Activated CD4-positive, alpha-beta T cell treated with anti-CD3 and anti-CD28 coated beads, Interleukin-2, amount 10 ng/mL, durations not matched to agents 7 days and 5 days (primary cell): ENCODE measurements at places on chromosomes 3 and 15. TPM values are rescaled to one million over a fixed set of nuclear protein-coding genes. Genes with fewer than 3 reads are reported as not detected.

The TMEM212 gene
- total RNA-seq, result not detected

The MYZAP gene
- not detected for total RNA-seq

GRCh38 chr15:53558384-53558783, 201.1 kb downstream of the WDR72 start:
- H3K4me1 ChIP-seq, result peaks cover 2% of the 10 kb centered on the region
- H3K27me3 ChIP-seq, result peaks cover 5% of the 10 kb centered on the region
- no peaks in the 10 kb centered on the region for H3K36me3 ChIP-seq

The BBS4 gene
- total RNA-seq, result 13.1 TPM

DNA sequence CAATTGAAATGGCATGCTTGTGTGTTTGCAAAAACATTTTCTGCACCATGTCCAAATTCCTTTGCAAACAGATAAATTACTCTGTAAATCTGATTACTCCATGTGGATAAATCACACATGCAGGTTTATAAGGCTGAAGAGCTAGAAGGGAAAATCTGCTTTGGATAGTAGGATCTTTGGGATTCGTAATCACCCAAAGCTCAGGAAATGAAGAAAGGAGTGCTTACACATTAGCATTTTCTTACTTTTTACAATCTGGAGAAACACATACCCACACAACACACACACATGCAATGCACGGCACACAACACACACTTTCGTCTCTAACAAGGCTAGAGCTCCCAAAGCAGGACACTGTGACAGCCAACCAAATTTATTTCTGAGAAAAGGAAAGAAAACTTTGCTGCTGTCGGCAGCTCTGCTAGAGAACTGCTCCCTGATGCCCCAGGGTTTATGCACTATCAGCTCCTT, 2.1 kb downstream of the LSAMP start:
- H3K4me1 ChIP-seq, result no peaks in the 10 kb centered on the region
- DNase-seq, result no peak
- H3K4me3 ChIP-seq, result no peak overlapping the region
- peaks cover 10% of the 10 kb centered on the region for H3K27me3 ChIP-seq

- no peak overlapping the region for H3K4me3 ChIP-seq
- DNase-seq, result no peak
- H3K27me3 ChIP-seq, result no peaks in the 10 kb centered on the region
- H3K27ac ChIP-seq, result no peak overlapping the region
- peaks cover 71% of the 10 kb centered on the region for H3K36me3 ChIP-seq
- peaks cover 6% of the 10 kb centered on the region for H3K4me1 ChIP-seq
Measured at GRCh38 chr3:100360757-100361496, 26.4 kb downstream of the NIT2 start.

DNA sequence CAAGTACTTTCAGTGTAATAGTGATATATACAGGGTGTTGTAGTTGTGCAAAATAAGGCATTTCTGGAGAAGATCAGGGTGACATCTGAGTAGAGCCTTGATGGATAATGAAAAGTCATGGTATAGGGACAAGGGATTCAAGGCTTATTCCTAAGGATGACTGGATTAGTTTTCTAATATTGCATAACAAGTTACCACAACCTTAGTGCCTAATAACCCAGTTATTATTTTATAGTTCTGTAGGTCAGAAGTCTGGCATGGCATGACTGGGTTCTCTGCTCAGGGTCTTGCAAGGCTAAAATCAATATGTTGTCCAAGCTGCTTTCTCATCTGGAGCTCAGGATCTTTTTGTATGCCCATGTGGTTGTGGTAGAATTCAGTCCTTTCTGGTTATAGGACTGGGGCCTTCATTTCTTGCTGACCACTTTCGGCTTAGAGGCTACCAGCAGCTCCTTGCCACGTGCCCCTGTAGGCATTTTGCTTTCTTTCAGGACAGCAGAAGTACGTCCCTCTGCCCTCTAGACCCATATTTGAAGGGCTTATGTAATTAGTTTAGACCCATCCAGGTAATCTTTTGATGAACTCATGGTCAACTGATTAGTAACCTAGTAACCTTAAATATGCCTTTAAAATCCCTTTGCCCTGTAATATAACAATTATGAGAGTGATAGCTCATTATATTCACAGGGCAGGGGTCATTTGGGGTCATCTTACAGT, 73.2 kb upstream of the LRRFIP2 start:
- peaks cover 41% of the 10 kb centered on the region for H3K4me1 ChIP-seq
- peaks cover 33% of the 10 kb centered on the region for H3K36me3 ChIP-seq
- H3K27ac ChIP-seq, result no peak overlapping the region
- H3K27me3 ChIP-seq, result no peaks in the 10 kb centered on the region
- H3K4me3 ChIP-seq, result no peak overlapping the region
- no peak for DNase-seq

The NOX5 gene
- total RNA-seq, result not detected

DNA sequence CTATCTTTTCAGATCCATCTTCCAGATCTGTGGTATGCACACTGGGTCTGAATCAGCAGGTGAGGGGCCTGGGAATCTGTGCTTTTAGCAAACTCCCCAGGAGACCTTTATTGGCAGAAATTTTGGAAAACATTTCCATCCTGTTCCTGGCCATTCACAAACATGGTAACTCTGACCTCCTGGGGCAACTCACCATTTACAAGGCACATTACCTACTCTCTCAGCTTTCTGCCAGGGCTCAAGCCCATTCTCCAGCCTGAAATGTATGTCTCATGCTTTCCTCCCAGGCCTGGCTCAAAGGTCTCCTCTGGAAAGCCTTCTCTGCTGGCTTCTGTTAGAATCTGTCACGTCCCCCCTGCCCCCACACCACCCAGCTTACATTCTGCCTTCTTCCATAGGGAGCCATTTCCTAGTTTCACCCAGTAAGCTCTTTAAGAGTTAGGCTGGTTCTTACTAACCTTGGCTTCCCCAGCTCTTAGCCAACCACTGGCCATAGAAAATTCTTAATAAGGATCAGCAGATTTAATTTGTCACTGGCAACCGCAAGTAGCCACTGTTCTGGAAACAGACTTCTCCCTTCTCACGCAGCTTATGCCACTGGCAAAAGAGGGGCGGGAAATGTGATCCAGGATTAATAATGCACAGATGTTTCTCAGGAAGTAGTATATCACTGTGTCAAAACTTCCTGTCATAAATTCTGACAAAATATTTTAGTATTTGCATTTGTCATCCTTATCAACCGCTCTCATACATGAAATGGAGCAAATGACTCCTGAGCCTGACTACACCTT, 55.0 kb downstream of the RORA start:
- H3K36me3 ChIP-seq, result no peaks in the 10 kb centered on the region
- DNase-seq, result no peak
- no peak overlapping the region for H3K4me3 ChIP-seq
- H3K4me1 ChIP-seq, result peaks cover 14% of the 10 kb centered on the region

GRCh38 chr15:30922480-30923311, 19.0 kb downstream of the FAN1 start:
- H3K36me3 ChIP-seq, result peaks cover 17% of the 10 kb centered on the region
- H3K4me3 ChIP-seq, result no peak overlapping the region
- no peaks in the 10 kb centered on the region for H3K27me3 ChIP-seq
- no peak for DNase-seq
- H3K4me1 ChIP-seq, result no peaks in the 10 kb centered on the region

The GSK3B gene
- total RNA-seq, result 39.5 TPM

DNA sequence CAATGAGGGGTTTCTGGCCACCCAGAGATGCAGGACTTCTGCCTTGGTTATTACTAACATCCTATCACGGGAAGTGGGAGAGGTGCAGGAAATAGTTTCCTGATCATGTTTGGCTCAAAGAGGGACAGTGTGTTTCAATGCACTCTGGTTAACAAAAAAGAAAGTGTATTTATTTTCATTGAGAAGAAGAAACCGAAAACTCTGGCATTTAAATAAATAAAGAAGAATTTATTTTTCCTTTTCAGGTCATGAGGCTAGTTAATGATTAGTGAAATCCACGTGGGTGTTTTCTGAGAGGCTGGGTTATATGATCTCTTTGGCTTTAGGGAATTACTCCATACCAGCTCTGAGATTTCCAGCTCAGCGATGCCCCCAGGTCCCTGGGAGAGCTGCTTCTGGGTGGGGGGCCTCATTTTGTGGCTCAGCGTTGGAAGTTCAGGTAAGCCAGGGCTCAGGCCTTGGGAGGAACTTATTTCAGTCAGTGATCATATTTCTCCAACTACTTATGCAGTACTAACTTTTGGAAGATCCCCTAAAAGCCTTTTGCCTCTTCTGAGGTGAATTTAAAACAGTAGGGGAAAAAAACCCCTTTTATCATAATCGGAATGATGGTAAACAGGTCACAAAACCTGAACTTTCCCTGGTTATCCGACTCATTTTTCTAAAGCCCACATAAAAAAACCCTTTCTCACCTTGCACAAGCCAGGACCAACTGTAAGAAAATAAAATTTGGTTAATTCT, at the start of gene PLA1A:
TSS of gene PLA1A (plus strand) at position 338 of the 741 bp plus-strand sequence. CDS start at position 367, 29 bp downstream.
- no peaks in the 10 kb centered on the region for H3K36me3 ChIP-seq
- H3K4me3 ChIP-seq, result no peak within 1 kb of the TSS
- no peak within 1 kb of the TSS for H3K27ac ChIP-seq
- peaks cover 19% of the 10 kb centered on the region for H3K4me1 ChIP-seq
- H3K27me3 ChIP-seq, result peaks cover 5% of the 10 kb centered on the region

The KLF15 gene
- not detected for total RNA-seq

- DNase-seq, result no peak
- no peak overlapping the region for H3K27ac ChIP-seq
- no peaks in the 10 kb centered on the region for H3K4me1 ChIP-seq
- H3K27me3 ChIP-seq, result no peaks in the 10 kb centered on the region
- no peaks in the 10 kb centered on the region for H3K36me3 ChIP-seq
- H3K4me3 ChIP-seq, result no peak overlapping the region
Measured at GRCh38 chr3:139893963-139894642, 40.9 kb upstream of the CLSTN2 start.

The ATP13A5 gene
- not detected for total RNA-seq

- no peak overlapping the region for H3K4me3 ChIP-seq
- DNase-seq, result no peak
- peaks cover 2% of the 10 kb centered on the region for H3K36me3 ChIP-seq
- peaks cover 4% of the 10 kb centered on the region for H3K27me3 ChIP-seq
Measured at GRCh38 chr3:152480282-152480953, 211.7 kb downstream of the MBNL1 start.

The NDUFAF3 gene
- 93.2 TPM for total RNA-seq

The FRMD5 gene
- not detected for total RNA-seq

The C3orf49 gene
- not detected for total RNA-seq

GRCh38 chr15:89654847-89655805, at the start of gene KIF7:
TSS of gene KIF7 (minus strand) at chr15:89655467. CDS start at chr15:89652930, 2,537 bp downstream.
- peak within 1 kb of the TSS; percentile 47 for H3K27ac ChIP-seq
- peaks cover 48% of the 10 kb centered on the region for H3K27me3 ChIP-seq
- H3K4me1 ChIP-seq, result peaks cover 14% of the 10 kb centered on the region
- peak within 1 kb of the TSS; percentile 57 for H3K4me3 ChIP-seq
- peaks cover 2% of the 10 kb centered on the region for H3K36me3 ChIP-seq
- DNase-seq, result no peak

DNA sequence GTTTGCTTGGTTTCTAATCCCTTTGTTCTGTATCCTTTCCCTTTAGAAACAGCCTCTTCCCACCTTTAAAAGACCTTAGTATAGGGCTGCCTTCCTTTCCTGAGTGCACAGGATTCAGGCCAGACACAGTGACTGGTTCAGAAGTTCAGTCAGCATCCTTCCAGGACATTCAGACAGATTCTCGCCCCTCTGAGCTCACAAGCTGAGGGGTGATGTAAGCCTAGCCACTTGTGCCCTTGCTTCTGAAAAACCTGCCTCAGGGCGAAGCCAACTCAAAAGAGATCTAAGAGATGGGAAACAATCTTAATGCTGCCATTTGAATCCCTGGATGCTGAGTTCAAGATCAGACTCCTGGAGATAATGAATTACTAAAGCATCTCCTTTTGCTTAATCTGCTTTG, 6.7 kb upstream of the NSMCE3 start:
- H3K4me3 ChIP-seq, result no peak overlapping the region
- no peak for DNase-seq
- H3K36me3 ChIP-seq, result no peaks in the 10 kb centered on the region
- H3K27me3 ChIP-seq, result peaks cover 12% of the 10 kb centered on the region
- no peak overlapping the region for H3K27ac ChIP-seq

DNA sequence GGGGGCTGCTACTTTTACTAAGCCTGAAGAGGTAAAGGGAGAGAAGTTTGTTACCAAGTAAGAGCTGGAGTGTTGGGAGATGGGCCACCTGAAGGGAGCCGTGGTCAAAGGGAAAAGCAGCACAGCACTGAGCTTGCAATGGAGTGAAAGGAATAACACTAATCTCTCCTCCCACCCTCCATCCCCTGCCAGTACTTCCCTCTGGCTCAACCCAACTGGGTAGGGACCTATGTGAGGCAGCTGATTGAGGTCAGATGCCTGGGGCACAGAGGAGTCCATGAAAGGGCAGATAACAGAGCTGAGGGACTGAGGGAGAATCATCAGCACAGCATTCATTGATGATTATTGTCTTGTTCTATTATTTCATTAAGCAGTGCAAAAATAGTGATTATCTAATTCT, 212.4 kb upstream of the TBC1D5 start:
- H3K36me3 ChIP-seq, result no peaks in the 10 kb centered on the region
- no peak overlapping the region for H3K27ac ChIP-seq
- H3K4me1 ChIP-seq, result no peaks in the 10 kb centered on the region
- peaks cover 9% of the 10 kb centered on the region for H3K27me3 ChIP-seq
- DNase-seq, result no peak
- no peak overlapping the region for H3K4me3 ChIP-seq

The CLDN1 gene
- not detected for total RNA-seq

DNA sequence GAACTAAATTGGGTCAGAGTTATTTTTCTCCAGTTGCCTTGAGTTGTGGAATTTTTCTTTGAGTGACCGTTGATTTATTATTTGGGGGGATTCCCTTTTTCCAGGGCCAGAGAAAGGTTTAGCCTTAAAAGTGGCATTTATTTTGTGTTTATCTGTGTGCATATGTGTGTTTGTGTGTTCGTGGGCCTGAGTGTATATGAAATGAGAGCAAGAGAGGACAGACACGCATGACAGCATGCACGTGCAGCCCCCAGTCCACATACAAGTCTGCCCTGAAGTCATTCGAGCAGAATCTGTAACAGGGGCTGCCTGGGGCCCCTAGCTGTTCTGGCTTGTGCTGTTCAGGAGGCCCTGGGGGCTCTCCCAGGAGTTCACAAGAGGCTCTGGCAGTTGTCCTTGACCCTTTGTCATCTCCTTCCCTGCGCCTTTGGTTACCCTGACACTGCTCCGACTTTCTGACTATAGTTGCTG, 18.3 kb upstream of the TRAK1 start:
- H3K36me3 ChIP-seq, result peaks cover 10% of the 10 kb centered on the region
- H3K27ac ChIP-seq, result no peak overlapping the region
- no peaks in the 10 kb centered on the region for H3K27me3 ChIP-seq
- no peak for DNase-seq

DNA sequence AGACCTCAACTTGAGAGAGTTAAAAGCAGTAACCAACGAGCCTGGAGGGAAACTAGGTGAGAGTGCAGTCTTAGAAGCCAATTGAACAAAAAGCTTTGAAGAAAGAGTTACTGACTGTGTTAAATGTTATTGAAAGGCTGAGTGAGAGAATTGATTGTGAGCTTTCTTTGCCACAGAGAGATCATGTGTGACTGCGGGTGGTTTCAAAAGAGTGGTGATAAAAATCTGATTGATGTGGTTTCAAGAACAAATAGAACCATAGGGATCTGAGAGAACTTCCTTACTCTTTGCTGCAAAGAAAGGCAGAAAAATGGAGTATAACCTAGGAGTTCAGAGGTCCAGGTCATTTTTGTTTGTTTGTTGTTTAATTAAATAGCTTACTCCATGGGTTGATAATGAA, 759.9 kb upstream of the ALCAM start:
- H3K4me1 ChIP-seq, result peaks cover 1% of the 10 kb centered on the region
- peaks cover 3% of the 10 kb centered on the region for H3K27me3 ChIP-seq
- no peak for DNase-seq
- no peak overlapping the region for H3K27ac ChIP-seq
- H3K36me3 ChIP-seq, result no peaks in the 10 kb centered on the region
